Smooth muscle cell of the umbilical artery (primary cell): ENCODE measurements at places on chromosomes 2 and 18. TPM values are rescaled to one million over a fixed set of nuclear protein-coding genes. Genes with fewer than 3 reads are reported as not detected.

The ADAM23 gene
- 38.0 and 49.3 TPM in 2 replicates for total RNA-seq

The MARCHF4 gene
- total RNA-seq: 1.5 and 10.8 TPM in 2 replicates

The DNPEP gene
- 52.6 and 57.3 TPM in 2 replicates for total RNA-seq

The UGT1A10 gene
- total RNA-seq: not detected in 2 replicates

The PID1 gene
- total RNA-seq: 16.1 and 50.2 TPM in 2 replicates

The CACNB4 gene
- 0.55 and 1.2 TPM in 2 replicates for total RNA-seq

The ASPRV1 gene
- total RNA-seq: 0.14 and 0.30 TPM in 2 replicates

The KCNF1 gene
- not detected in 2 replicates for total RNA-seq
